ENCODE measurements at places on chromosomes 6 and 20. TPM values are rescaled to one million over a fixed set of nuclear protein-coding genes. Genes with fewer than 3 reads are reported as not detected.

- DNase-seq, result no peak
These were observed 49.2 kb downstream of the KHDRBS2 start for GRCh38 chr6:62236784-62237183.

DNA sequence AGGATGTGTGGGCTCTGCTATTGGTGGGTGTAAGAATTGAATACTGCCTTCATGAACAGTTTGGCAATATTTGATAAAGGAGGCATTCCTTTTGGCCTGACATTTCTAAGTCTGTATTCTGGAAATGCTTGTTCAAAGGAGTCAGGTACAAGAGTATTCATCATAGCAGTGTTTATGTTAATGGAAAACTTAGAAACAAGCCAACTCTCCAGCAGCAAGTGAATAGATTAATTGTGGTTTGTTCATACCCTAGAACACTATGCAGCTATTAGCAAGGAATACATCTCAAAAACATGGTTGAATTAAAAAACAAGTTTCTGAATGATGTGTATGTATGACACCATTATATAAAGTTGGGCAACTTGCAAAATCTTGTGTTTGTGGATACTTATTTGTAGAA, 195.8 kb downstream of the ZFAND3 start:
- no peak for DNase-seq

Gene LAMA4
- total RNA-seq, result 16.2 TPM

GRCh38 chr20:8646716-8647115, 422.2 kb upstream of the PLCB4 start:
- DNase-seq, result no peak

DNA sequence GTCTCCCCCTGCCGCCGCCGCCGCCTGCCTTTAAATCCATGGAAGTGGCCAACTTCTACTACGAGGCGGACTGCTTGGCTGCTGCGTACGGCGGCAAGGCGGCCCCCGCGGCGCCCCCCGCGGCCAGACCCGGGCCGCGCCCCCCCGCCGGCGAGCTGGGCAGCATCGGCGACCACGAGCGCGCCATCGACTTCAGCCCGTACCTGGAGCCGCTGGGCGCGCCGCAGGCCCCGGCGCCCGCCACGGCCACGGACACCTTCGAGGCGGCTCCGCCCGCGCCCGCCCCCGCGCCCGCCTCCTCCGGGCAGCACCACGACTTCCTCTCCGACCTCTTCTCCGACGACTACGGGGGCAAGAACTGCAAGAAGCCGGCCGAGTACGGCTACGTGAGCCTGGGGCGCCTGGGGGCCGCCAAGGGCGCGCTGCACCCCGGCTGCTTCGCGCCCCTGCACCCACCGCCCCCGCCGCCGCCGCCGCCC, 474 bp downstream of the CEBPB start:
- DNase-seq, result peak; percentile 93

- no peak for DNase-seq
These were observed 6.2 kb upstream of the FLRT3 start for GRCh38 chr20:14343491-14344065.

- no peak for DNase-seq
These were observed 189.5 kb downstream of the IBTK start for GRCh38 chr6:82057846-82058554.

DNA sequence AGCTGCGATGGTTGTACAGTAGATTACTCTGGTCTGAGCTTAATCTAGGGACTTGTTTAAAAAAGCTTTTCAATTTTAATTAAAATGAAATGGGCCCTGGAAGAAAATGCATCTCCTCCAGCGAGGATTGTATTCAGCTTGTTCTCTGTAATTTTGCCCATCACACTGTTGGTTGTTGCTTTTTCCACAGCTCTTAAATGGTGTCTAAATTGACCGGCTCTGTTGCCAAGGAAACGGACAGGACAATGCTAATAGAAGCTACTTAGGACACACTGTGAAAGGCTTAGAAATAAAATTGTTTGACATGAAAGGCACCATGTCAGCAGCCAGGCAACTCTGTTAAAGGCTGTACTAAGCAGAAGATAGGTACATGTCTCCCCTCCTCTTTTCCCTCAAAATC, 116.7 kb upstream of the NRSN1 start:
- no peak for DNase-seq

DNA sequence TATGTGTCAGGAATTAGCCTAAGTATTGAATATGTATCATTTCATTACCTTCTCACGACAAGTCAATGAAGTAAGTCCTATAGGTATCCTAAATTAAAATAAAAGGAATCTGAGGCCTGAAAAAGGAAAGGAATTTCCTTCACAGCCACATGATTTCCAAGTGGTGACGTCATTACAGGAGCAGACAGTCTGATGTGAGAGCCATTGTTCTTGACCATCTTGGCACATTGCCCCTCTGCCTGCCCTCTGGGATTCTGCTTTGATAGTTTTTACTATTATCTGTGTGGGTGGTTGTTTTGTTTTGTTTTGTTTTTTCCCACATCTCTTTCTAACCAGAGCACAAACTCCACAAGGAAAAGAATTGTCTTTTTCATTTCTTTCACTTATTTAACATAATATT, 219.8 kb upstream of the UFL1 start:
- no peak for DNase-seq

DNA sequence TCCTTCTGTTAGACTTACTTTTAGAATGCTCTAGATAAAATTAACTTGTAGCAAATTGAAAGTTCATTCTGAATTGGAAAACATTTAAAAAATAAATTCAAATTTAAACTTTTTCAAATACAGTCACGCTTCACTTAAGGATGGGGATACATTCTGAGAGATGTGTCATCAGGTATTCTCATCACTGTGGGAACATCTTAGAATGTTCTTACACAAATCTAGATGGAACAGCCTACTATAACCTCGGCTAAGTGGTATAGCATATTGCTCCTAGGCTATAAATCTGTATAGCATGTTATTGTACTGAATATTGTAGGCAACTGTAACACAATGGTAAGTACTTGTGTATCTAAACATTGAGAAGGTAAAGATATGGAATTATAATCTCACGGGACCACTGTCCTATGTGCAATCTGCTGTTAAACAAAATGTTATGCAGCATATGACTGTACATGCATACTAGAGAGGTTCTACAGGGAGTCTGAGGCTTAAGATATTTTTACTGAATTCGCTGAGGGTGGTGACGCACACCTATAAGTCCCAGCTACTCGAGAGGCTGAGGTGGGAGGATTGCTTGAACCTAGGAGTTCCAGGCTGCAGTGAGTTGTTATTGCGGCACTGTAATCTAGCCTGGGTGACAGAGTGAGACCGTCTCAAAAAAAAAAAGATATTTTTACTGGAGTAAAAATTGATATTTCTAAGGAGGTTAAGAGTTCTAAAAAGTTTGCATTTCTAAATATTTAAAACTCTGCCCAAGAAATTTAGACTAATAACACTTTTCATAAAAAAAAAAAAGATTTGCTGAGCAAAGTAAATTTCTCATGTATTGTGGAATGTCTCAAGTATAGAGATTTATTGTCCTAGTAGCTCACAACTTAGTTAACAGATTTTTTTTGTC, 87.3 kb upstream of the TULP1 start:
- no peak for DNase-seq

Gene REV3L
- total RNA-seq, result 45.9 TPM

Gene MTO1
- total RNA-seq, result 24.1 TPM

GRCh38 chr6:114638341-114638740, 295.5 kb upstream of the HS3ST5 start:
- DNase-seq, result no peak

Gene CCR6
- 0.49 TPM for total RNA-seq

Gene MOG
- not detected for total RNA-seq

DNA sequence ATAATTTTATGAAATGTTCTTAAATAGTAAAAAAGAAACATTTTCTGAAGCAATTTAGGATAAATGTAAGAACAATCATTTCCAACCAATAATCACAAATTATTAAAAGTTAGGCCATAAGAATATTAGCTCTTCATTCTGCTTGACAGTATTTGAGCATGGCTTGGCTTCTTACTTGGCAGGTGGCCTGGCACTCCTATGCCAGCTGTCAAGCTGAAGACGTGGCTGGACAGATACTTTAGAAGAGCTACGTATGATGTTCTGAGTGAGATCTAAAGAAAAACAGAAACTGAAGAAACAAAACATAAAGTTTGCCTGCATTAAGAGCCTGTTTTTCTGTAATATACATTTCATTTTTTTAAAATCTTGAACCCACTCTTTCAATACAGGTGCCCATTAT, 438.9 kb downstream of the GRIK2 start:
- DNase-seq, result no peak

Gene B3GALT4
- total RNA-seq, result 25.8 TPM

- no peak for DNase-seq
These were observed 792.0 kb downstream of the MAFB start for GRCh38 chr20:39897058-39897457.

DNA sequence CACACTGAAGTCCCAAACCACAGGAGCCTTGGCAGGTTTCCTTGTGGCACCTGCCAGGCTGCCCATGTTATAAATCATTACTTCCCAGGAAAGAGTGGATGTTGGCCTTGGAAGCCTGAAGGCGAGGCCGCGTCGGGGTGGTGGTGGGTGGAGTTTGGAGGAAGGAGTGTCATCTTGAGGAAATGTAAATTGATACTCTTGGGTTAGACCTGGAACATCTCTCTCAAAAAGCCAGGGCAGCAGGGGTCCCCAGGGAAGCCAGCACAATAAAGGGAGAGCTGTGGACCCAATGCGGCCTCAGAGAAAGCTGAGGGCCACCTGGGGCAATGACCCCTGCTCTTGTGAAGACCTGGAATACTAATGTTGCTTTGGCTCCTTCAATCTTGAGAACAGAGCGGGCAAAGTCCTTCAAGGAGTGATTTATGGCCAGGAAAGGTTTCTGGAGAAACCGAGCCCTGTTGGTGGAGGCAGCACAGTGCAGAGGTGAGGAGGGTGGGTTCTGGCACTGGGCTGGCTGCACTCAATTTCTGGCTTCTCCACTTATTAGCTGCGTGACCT, 26.3 kb upstream of the TRAF3IP2 start:
- DNase-seq, result no peak

Gene MCHR2
- total RNA-seq, result not detected

DNA sequence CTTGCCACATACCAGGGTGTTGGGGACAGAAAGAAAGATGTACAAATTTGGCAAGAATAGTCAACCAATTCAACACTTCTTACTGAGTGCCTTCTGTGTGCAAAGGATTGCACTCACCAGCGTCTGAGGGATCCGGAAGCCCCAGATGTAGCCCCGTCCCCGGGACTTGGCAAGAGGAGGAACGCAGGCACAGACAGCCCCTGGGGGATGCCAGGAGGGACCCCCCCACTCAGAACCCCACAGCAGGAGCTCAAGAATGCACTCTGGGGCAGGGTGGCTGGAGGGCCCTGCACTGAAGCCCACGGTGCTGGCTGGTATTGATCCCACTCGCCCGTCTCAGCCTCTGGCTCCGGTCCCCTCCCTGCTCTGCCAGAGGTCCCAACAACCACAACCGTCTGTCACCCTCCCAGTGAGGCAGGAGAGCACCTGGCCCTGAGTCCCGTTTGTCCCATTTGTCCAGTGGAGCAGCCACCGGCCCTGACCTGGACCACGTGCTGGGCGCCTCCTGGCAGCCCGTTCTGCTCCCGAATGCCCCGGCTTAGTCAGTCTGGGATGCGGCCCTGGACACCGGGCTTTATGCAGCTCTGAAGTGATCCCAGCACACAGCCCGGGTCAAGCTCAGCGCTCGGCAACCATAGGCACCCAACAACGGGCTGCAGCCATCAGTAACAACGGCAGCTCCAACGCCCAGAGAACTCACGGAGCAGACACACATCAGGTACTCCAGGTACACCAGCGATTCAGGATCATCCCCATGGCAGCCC, 128.7 kb downstream of the DLL1 start:
- DNase-seq, result no peak

Gene NRSN1
- not detected for total RNA-seq

Gene CPXM1
- 1.3 TPM for total RNA-seq

DNA sequence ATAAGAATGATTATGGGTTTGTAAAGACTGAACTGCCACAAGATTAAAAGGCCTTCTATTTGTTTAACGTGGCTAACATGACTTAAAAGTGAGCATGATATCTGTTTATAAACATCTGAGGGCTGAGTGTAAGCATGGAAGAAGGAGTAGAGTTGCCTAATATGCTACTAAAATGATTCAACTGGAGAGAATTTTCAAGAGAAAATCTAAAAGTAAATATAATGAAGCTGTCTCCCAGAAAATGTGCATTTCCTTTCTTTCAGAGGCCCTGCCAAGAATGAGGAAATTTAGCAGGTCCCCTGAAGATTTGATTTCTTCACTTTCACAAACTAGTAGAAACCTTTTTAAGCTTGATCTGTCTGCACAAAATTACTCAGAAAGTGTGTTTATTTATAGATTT, 4.2 kb upstream of the EYA4 start:
- no peak for DNase-seq

- DNase-seq, result no peak
These were observed 48.7 kb downstream of the AKIRIN2 start for GRCh38 chr6:87653074-87653962.

DNA sequence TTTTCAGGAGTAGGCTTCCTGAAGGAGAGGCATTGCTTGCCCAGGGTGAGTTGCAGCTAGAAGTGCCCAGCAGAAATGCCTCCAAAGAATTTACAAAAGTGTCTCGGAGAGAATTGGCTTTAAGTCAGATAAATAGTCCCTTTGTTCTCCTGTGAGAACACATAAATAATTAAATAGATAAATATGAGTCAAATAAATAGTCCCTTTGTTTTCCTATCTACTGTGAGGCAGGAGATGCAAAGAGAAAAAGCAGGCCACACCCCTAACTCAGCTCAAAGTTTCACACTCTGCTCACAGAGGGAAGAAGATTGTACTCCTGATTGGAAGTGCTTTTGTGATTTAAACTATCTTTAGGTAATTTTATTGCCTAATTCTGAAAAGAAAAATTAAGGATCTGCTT, 180.7 kb upstream of the PRSS16 start:
- DNase-seq, result no peak

DNA sequence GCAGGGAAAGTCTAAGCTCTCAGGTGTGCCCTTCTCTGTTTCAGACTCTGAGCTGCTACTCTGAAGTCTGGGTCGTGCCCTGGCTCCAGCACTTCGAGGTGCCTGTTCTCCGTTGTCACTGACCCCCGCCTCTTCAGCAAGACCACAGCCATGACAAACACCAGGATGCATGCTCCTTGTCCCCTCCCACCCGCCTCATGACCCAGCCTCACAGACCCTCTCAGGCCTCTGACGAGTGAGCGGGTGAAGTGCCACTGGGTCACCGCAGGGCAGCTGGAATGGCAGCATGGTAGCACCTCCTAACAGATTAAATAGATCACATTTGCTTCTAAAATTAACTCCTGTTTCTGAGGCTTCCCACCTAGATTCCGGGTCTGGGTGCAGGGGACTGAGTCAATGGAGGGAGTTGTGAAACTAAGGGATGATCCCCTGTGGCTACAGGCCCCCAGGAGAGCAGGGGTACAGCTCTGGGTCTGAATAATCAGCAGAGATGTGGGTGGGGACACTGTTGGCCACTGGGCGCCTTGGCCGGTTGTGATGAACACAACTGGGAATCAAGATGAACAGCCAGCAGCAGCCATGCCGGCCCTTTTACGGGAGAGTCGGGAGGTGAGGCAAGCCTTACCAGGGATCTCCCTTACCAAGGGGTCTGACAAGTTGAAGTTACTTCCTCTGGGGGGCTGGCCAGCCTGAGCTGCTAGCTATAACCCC, 10.7 kb downstream of the CST7 start:
- DNase-seq, result peak; percentile 81

GRCh38 chr6:99885051-99885450, 109.0 kb downstream of the MCHR2 start:
- no peak for DNase-seq

- DNase-seq, result no peak
These were observed 13.4 kb upstream of the RPS6KA2 start for GRCh38 chr6:166640342-166641043.

Gene CYP39A1
- 37.2 TPM for total RNA-seq

Gene SIRPA
- total RNA-seq, result 55.0 TPM

All from lower leg skin (tissue), 4 donors.